Lung microvascular endothelial cell (primary cell): ENCODE measurements at places on chromosomes 2 and 18.

DNA sequence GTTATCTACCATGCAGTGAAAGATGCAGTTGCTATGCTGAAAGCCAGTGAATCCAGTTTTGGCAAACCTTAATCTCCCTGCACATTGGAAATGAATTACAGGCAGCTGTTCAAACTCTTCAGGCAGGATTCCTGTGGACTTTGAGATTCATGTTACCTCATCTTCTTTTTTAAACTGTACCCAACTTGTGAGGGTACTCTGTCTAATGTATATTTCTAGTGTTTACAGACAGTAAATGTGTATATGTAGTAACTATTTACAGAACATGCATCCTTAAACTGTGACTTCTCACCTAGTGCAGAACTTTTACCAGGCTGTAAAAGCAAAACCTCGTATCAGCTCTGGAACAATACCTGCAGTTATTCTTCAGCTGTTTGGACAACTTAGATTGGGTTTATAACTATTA, 50.9 kb downstream of the KDM3A start:
- no peak for DNase-seq

GRCh38 chr2:120819720-120820210, 84.1 kb downstream of the GLI2 start:
- DNase-seq: no peak

DNA sequence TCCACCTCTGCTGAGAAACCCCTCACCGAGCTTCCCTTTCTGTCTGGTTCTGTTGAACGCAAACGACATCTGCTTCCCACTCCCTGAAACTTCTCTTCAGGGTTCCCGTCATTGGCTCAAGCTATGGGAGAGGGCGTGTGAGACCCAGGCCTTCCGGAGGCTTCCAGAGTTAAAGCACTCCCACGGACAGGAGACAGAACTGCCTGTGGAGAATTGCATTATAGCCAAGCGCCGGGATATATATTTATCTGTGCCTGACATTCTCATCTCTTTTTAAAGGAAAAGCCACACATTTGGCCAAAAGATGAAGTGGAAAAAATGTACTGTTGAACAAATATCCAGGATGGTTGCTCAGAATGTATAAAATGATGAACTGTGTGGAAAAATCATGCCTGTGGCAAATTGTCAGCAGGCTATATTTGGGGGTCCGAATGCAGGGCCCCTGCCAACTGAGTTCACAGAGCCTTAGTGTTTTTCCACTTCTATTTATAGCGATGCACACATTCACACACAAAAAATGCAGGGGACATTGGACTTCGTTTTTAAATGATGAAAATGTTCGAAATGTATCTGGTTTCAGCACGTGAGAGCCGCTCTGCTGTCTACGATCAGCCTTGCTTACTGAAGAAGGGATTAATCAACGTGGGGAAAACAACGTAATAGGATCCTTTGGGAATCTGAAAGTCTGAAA, 59.5 kb downstream of the E2F6 start:
- DNase-seq: peak; percentile 91

DNA sequence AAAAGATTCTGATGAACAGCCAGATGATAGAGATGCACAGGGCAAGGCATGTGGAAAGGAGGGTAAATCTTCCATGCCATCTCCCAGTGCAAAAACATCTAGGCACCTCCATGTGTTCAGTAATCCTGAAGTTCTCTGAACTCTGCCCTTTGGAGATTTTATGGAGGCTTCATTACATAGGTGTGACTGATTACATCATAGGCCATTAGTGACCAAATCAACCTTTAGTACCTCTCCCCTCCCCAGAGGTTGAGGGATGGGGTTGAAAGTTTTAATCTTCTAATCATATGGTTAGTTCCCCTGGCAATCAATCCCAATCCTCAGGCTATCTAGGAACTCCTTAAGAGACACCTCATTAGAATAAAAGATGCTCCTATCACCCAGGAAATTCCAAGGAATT, 2190.2 kb upstream of the PIK3C3 start:
- DNase-seq: no peak

DNA sequence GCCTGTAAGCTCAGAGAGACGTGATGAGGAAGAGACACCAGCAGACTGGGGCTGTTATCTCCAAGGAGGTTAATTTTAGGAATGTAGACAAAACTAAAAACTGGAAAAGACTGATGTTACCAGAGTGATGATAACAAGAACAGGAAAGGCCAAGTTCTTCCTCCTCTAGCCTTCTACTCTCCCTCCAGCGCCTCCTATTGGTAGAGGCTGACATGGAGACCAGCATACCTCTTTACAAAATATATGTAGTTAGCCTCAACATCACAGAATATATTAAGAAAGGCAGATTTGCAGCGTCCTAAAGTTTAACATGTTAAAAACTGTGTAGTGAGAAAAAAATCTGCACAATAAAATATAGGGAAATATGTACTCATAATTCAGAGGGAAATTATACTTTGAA, 66.0 kb downstream of the TCF4 start:
- DNase-seq: no peak

GRCh38 chr18:7349181-7349837, 118.4 kb downstream of the LRRC30 start:
- no peak for DNase-seq

- no peak for DNase-seq
Measured at GRCh38 chr2:31241625-31242270, 7.8 kb downstream of the EHD3 start.

DNA sequence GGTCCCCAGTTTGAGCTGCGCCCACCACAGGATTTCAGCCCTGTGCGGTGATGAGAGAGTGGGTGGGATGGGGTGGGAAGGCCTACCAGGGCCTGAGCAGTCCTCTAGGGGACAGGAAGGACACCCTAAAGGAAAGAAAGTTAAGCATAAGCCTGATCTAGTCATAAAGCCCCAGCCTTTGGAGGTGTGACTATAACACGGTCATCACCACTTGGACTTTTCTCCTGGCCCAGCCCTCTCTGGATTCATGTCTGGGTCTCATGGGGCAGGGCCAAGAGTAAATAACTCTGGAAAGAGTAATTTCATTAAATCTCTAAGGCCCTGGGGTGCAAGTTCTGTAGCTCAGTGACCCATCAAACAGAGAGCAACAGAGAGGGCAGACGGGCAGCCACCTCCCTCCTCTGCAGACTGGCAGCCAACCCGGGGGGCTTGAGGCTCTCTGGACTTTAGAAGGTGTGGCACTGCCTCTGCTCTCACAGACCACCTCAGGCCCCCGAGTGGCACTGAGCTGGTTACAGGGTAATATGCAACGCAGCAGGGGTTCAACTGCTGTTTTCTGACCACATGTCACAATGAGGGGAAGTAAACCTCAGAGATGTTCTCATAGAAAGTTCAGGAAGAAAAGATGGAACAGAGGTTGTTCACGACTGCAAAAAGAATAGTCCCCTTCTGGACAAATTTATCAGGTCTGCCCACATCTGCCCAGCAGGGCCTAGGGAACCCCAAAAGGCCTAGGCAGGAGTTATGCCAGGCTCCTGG, 41.5 kb downstream of the TGFA start:
- DNase-seq: no peak

DNA sequence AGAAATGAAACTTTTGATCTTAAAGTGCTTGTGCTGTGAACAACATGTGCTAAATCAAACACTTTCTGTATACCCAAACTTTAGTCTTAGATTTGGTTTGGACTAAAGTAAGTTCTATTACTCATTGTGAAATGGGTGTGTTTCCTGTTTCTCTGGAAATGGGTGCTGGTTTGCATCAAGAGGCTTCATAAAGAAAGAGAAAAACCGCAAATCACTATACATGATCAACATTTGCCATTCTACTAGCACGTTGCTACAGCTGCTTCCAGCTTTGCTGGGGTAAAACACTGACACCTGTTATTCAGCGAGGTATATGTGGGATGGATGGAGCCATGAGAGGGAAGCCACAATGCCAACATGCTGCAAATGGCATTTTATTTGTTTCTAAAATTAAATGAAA, 547.0 kb upstream of the ACVR2A start:
- no peak for DNase-seq

DNA sequence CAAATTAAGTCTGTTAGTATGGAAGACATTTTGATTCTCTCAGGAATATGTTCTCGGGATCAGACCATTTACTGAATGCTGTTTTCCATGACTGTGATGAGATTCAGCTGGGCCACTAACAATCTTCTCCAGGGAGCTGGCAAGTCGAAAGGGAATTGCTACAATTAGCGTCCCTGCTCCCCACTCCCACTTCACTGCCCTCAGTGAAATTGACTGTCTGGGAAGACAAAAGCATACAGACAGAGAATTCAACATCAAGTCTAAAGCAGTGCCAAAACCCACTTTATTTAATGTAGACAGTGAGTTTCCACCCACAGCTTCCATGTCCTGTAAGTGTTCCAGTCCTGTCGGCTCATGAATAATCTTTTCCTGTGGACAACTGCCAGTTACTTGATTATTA, 34.0 kb upstream of the COL3A1 start:
- peak; percentile 77 for DNase-seq

DNA sequence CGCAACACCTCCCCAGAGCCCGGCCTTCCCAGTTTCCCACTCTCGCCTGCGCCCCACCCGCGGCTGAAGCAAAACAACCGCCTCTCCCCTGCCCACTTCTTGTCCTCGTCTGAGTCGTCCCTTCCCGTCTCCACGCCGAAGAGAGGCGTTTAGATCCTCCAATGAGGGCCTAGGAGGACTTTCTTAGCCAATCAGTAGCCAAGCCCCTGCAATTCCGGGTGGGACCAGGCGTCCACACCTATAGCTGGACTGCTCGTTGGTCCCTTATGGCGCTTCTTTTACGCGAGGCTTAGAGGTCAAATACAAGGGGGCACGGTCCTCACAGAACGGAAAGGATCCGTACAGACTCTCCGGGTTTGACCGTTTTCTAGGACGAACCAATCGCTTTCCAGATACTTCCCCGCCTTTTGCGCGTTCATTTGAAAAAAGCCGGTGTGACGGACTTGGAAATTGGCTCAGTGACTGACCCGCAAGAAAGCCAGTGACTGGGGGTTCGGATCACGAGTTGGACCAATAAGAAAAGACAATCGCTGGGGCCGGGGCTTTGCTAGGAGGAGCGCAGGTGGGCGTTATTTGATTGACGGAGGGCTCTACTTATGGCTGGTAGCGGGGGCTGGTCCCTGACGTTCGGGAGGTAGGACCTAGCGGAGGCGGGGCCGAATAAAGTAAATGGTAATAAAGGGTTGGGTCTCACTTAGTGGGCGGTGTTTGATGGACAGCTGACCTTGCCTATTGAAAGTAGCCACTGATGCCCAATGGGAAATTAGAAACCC, 581 bp upstream of the PPM1B start:
- peak; percentile 100 for DNase-seq

DNA sequence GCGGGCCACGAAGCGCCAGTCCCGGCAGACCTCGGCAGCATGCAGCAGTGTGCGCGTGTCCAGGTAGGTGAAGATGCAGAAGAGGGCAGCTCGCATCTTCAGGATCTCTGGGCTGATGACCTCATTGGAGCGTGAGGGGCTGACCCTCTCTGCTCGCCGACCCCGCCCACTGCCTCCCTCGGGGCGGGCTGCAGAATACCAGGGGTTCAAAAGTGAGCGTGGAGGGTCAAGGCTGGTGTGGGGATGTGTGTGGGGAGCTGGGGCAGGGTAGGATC, 20.0 kb downstream of the FBXO41 start:
- no peak for DNase-seq

DNA sequence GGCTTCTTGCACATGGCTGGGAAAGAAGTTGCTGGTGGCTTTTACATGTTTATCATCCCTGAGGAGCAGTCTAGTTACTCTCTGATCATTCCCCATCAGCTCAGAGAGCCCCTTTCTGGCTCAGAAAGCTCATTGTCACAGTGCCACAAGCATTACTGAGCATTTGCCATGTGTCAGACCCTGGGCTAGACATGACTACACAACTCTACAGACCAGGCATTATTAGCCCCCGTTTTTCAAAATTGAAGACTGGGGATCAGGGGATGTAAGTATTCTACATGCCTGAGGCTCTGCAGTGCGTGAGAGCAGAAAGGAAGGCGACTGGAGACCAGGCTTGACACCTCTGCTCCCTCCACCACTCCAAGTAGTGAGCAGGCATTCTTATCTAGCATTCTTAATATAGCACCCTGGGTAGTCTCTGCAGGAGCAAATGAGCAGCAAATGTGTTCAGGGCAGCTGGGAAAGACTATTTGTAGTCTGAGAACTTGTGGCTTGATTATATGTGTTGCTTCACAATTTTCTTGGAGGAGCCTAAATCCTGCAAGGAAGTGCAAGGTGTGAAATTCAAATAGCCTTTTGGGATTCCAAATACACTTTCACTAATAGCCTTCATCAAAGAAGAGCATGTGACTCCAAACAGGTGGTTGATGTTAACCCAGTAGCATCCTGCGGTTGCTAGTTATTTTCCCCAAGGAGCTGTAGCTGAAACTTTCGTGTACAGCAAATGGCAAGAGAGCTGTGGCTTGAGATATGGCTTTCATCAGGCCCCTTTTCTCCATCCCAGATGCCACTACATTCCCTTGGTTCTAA, 143.2 kb downstream of the DDX1 start:
- DNase-seq: no peak

DNA sequence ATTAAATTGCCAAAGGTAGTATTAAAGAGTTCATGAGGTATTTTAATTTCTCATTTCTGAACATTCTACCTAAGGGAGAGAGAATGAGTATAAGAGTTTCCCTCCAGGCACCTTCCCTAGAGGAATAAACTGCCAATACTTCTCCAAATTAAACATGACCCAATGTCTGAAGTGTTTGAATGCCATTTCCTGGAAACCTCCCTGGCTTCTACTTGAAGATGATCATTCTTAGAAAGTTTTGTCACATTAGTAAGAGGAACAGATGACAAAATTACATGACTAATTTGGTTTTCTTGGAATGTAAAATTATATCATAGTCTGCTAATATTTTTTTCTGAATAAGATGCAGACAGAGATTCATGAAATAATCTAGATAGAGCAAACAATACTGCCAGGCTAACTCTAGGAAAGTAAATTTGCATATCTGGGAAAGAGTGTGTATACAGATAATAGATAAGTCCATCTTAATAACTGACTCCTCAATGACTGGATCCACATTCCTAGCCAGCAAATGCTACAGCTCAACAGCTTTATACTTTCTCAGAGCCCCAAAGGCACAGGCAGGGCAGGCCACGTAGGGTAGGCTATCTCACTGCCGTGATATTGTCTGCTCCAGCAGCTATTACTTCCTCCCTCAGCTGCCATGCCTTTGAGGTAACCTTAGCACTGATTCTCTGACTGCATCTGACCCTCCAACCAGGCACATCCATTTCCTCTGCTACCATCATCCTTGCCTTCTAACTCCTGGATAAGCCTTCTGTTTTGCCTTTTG, 630.8 kb upstream of the PIK3C3 start:
- no peak for DNase-seq

- peak; percentile 57 for DNase-seq
Measured at GRCh38 chr2:151297882-151298281, 8.4 kb upstream of the NMI start.

GRCh38 chr2:149658553-149658952, 71.0 kb upstream of the MMADHC start:
- no peak for DNase-seq

- DNase-seq: no peak
Measured at GRCh38 chr2:127068351-127068741, 38.6 kb downstream of the BIN1 start.
